ENCODE measurements at places on chromosomes 5 and 9.

- no peak for DNase-seq
These were observed 89.3 kb upstream of the NR3C1 start for GRCh38 chr5:143492783-143493182.

- no peak for DNase-seq
These were observed 24.8 kb downstream of the FYB1 start for GRCh38 chr5:39194466-39195136.

- DNase-seq, result no peak
These were observed 58.6 kb upstream of the LIFR start for GRCh38 chr5:38615042-38615441.

DNA sequence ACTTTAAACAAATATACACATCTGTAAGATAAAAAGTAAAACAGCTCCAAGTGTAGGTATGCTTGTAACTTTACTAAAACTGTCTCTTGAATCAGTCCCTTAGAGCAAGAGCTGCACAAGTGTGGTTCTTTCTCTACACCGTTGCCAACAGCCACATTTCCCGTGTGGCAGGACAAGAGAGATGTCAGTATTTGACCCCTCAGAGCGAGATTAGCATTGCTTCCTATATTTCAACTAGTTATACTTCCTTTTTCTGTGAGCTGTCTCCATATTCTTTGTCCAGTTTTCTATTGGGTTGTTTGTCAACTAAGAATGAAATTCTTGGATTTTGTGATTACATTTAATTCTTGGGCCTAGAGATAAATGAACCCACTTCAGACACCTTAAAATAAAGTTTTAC, 8.0 kb downstream of the PLIN2 start:
- no peak for DNase-seq

- no peak for DNase-seq
These were observed 2.4 kb downstream of the SPAAR start for GRCh38 chr9:35911690-35912089.

All from mucosa of gallbladder (tissue), 1 donor.